Uterus (tissue), 4 donors: ENCODE measurements at places on chromosomes 7 and 10.

- no peak for DNase-seq
Observed at GRCh38 chr10:118904286-118904685, 125.2 kb upstream of the NANOS1 start.

- DNase-seq: no peak
Observed at GRCh38 chr10:101346177-101346576, 7.8 kb upstream of the BTRC start.

DNA sequence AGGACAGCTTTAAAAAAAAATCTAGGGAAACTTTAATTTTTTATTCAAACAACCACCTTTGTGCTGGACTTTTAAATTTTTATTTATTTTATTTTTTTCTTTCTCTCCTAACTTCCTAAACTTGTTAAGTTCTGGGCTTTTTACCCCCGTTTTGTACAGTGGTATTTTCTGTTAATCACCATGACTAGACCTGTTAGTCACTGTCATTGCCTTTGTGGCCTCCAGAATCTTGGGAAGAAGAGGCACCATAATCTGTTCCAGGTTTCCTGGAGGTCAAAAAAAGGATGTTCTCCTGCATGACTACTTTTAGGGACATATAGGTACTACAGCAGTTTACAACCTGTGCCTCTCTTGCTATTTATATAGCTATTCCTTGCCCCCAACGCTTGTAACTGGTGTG is 31.1 kb upstream of the DDX50 start:
- DNase-seq: no peak

- no peak for DNase-seq
Observed at GRCh38 chr7:112517487-112517886, 36.7 kb downstream of the LSMEM1 start.

GRCh38 chr10:46227936-46228562 is 58.7 kb upstream of the ANTXRL start:
- DNase-seq: no peak

DNA sequence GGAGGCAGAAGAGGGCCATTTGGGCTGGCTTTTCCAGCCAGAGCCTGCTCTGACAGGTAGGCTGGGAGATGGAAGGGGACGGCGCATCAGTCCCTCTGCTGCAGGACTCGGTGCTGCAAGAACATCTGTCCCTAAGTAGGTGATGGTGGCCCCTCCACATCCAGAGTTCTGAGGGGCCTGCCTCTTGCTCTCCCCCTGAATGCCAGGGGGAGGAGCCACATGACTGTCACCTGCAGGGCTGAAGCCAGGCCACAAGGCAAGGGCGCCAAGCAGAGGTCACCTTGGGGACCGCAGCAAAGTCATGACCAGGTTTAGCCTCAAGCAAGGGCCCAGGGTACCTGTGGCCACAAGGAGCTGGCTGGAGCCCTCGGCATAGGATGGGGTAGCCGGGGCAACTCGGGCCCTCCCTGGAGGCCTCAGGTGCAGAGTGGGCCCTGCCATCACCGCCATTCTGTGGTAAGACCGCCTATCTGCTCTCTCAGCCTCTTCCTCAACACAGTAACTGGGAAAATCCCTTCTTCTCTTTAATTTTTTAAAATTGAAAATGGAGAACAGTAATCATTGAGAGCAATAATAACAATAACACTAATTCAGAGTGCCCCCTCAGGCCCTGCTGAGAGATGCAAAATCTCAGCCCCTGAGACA is 99.3 kb downstream of the FAM53B start:
- no peak for DNase-seq
